Epithelial cell of proximal tubule (primary cell): ENCODE measurements at places on chromosomes 2 and 18. TPM values are rescaled to one million over a fixed set of nuclear protein-coding genes. Genes with fewer than 3 reads are reported as not detected.

FN1 gene
- 890 and 962 TPM in 2 replicates for total RNA-seq

DNA sequence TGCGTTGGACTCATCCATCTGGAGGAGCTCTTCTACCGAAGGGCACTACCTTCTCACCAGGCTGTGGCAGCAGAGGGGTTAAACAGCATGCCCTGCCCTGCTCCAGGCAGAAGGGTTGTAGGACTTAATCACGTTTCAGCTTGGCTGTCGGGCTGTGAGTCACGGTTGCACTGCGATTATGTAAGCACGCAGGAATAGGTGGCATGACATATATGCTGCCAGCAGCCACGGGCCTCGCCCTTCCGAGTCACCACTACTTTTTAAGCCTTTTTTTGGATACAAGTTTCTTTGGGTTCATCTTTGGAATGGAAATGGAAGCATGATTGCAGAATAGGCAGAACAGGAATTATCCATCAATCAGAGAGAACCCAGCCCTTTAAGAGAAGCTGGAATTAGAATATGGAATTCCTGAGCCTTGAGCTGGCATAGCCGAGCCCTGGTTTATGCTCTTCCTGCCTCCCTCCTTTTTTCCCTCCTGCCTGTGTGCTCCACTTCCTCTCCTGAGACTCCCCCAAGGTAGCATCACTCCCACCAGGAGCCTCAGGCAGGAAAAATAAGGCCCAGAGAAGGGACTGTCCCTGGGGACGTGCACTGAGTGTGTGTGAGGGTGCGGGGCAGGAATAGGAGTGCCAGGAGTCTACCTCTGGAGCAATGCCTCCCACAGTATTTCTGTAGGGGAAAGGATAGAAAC lies 86.8 kb downstream of the SEMA4F start:
- DNase-seq, result peak; percentile 69

HOXD4 gene
- 26.0 and 28.0 TPM in 2 replicates for total RNA-seq

- no peak for DNase-seq
Measured at GRCh38 chr2:35522450-35522849, 833.1 kb upstream of the CRIM1 start.

NGEF gene
- 4.2 and 8.6 TPM in 2 replicates for total RNA-seq

AQP12A gene
- not detected in 2 replicates for total RNA-seq

TRAF3IP1 gene
- total RNA-seq, result 8.2 and 8.5 TPM in 2 replicates

- no peak for DNase-seq
Measured at GRCh38 chr2:230503798-230504197, 87.8 kb downstream of the SP100 start.

C2orf78 gene
- not detected in 2 replicates for total RNA-seq

CIDEA gene
- total RNA-seq, result 1.5 and 5.6 TPM in 2 replicates

GEN1 gene
- total RNA-seq, result 12.7 and 15.6 TPM in 2 replicates

- DNase-seq, result no peak
Measured at GRCh38 chr2:42095923-42096408, 48.1 kb downstream of the PKDCC start.

TRPM8 gene
- total RNA-seq, result 0.87 and 4.1 TPM in 2 replicates

PKDCC gene
- total RNA-seq, result 20.5 and 51.1 TPM in 2 replicates

RTKN gene
- total RNA-seq, result 77.3 and 85.3 TPM in 2 replicates

- DNase-seq, result no peak
Measured at GRCh38 chr2:15041429-15041837, 408.9 kb downstream of the LRATD1 start.

RESP18 gene
- not detected in 2 replicates for total RNA-seq

MGAT4A gene
- total RNA-seq, result 1.5 and 4.4 TPM in 2 replicates

DNA sequence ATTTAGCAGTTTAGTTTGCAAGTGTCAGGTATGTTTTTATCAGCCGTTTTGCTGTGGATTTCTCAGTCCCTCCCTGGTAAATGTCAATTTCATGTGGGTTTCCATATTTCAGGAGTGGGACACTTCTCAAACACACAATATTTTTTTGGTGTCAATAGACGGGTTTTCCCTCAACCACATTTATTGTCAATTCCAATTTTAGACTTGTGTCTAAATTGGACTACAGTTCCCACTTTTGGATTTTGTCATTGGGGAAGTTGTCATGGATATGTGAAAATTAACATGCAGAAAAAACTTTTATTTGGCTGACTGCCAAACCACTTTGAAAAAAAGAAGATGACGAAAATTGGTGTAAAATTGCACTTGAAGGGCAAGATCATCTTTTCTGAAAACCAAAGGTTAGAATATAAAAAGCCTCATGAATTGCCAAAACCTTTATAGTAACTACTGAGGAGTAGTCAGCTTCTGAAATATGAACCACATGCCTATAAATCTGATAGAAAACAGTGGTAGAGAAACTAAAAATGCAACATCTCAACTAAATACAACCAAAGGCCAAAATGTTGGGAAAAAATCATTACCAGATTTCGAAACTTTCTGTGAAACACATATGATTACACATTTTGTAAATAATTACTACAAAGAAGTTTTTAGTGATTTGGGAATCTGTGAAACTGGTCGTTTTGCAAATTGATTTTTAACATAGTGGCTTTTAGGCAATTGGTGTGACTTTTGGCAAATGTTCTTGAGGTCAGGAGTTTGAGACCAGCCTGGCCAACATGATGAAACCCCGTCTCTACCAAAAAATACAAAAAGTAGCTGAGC lies 106.4 kb downstream of the BCL2L11 start:
- DNase-seq, result no peak

GRCh38 chr2:229240984-229241491 lies 30.0 kb downstream of the PID1 start:
- DNase-seq, result no peak

LYPD6B gene
- total RNA-seq, result 1.1 and 2.7 TPM in 2 replicates

PROC gene
- total RNA-seq, result 0.17 and 0.29 TPM in 2 replicates

MAL gene
- total RNA-seq, result 28.5 and 63.8 TPM in 2 replicates

APOB gene
- total RNA-seq, result not detected in 2 replicates

GPR39 gene
- 9.0 and 10.8 TPM in 2 replicates for total RNA-seq

DNA sequence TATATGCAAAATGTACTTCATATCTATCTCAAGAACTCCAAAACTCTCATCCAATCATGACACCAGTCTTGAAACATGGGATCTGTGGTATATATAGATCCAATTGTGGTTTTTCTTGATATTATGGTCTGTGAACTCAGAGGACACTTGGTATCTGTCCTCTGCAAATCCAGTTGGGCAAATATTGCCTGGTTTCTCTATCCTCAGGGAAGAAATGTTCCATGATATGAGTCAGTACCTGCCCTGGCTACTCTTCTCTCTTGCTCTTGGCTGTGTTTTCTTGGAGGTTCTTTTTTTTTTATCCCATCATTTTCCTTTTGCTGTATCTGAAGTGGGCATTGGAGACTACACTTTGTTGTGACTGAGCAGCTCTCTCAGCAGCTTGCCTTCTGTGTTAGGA lies 10.9 kb downstream of the NBEAL1 start:
- no peak for DNase-seq

ZSWIM2 gene
- not detected in 2 replicates for total RNA-seq
